ENCODE measurements at places on chromosomes 6 and 20. TPM values are rescaled to one million over a fixed set of nuclear protein-coding genes. Genes with fewer than 3 reads are reported as not detected.

The SYTL3 gene
- 61.0 TPM for total RNA-seq

The SCUBE3 gene
- total RNA-seq = not detected

The FERMT1 gene
- total RNA-seq = 0.17 TPM

The PTPRT gene
- total RNA-seq = not detected

The GFOD1 gene
- total RNA-seq = 2.4 TPM

The C6orf141 gene
- total RNA-seq = not detected

The CLVS2 gene
- not detected for total RNA-seq
